ENCODE measurements at places on chromosomes 7 and 10.

GRCh38 chr7:101386558-101387231, 24.0 kb downstream of the COL26A1 start:
- DNase-seq, result no peak

- DNase-seq, result no peak
These were observed at the start of gene AOAH for GRCh38 chr7:36723951-36724664. Gene AOAH, minus strand, starts transcription at chr7:36724494. Its CDS starts 346 bp downstream, at chr7:36724148.

DNA sequence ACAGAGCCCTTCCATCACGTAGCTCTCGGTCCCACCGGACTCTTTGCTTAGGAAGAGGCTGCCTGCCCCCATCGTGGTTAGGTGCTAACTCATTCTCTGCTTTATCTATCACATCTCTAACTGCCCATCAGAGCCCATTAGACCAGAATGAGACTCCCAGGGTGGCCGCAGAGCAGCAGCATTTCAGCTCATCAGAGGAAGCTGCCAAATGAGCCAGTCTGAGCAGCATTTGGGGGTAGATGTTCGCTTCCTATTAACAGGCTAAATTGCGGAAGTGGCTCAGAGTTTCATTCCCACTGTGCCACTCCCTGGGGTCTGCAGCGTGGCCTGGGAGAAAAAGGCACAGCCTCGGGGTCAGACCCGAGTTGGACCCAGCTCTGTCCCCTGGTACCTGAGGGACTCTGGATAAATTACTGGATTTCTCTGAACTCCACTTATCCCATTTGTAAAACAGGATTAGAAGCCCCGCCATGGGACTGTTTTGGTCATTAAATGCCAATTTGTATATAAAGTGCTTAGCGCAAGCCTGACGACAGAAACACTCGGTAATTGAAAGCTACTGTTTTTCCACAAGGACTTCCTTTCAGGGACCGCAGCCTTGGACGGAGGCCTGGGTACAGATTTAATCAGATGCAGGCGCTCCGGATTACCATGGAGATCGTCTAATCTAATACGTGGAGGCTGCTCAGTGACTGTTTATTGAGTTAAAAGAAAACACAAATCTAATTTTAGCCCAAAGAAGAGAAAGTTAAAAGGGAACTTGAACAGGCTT, 73.8 kb upstream of the PRLHR start:
- DNase-seq, result no peak

- DNase-seq, result no peak
These were observed 7.9 kb downstream of the EDRF1 start for GRCh38 chr10:125727436-125727835.

- no peak for DNase-seq
These were observed 37.1 kb upstream of the TOMM7 start for GRCh38 chr7:22859641-22860290.

DNA sequence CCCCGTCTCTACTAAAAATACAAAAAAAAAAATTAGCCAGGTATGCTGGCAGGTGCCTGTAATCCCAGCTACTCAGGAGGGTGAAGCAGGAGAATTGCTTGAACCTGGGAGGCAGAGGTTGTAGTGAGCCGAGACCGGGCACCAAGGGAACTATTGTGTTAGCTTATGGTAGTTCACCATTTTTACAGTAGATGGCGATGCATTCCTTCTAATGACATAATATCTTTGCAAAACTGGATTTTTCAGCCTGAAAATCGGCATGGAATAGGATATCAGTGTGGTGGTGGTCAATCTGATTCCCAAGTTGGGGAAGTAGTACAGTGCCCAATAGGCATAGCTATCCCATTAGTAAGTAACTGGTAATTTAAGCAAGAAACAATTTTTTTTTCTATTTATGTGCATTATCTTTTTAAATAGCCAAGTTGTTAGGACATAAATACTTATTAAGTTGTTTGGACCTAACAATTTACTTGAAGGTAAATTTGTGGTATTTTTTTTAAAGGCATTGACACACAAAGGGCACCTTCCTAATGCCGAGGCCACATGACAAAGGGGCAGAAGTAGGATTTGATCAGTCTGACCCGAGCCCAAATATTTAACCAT, 17.6 kb upstream of the IMPDH1 start:
- DNase-seq, result no peak

Measured in cortex of kidney (tissue), 1 donor.